ENCODE measurements at places on chromosomes 4 and X. TPM values are rescaled to one million over a fixed set of nuclear protein-coding genes. Genes with fewer than 3 reads are reported as not detected.

Gene ATOH1
- total RNA-seq = not detected

Gene NXF3
- total RNA-seq = 14.1 TPM

Gene TMPRSS11F
- not detected for total RNA-seq

Gene FGF13
- 3.2 TPM for total RNA-seq

Gene TMPRSS11A
- total RNA-seq = not detected

Gene HPRT1
- total RNA-seq = 15.2 TPM

Gene DOK7
- total RNA-seq = 3.6 TPM

Gene SERTM2
- total RNA-seq = 1.6 TPM

Gene TNIP3
- total RNA-seq = 2.3 TPM

Gene CLIC2
- 64.0 TPM for total RNA-seq

Gene NDNF
- total RNA-seq = 201 TPM

Gene TLL1
- total RNA-seq = 9.6 TPM

Gene PCGF3
- total RNA-seq = 42.2 TPM

Gene MBTPS2
- 12.6 TPM for total RNA-seq

Measured in upper lobe of right lung (tissue), 1 donor.